ENCODE measurements at places on chromosomes 12 and 14.

GRCh38 chr12:111209811-111210210, 159.1 kb downstream of the PHETA1 start:
- no peak for DNase-seq

GRCh38 chr14:93788543-93789227, 400 bp upstream of the PRIMA1 start:
- no peak for DNase-seq

GRCh38 chr14:45038256-45038655, 45.7 kb upstream of the PRPF39 start:
- no peak for DNase-seq

GRCh38 chr12:126210026-126210425, 1144.8 kb downstream of the AACS start:
- no peak for DNase-seq

DNA sequence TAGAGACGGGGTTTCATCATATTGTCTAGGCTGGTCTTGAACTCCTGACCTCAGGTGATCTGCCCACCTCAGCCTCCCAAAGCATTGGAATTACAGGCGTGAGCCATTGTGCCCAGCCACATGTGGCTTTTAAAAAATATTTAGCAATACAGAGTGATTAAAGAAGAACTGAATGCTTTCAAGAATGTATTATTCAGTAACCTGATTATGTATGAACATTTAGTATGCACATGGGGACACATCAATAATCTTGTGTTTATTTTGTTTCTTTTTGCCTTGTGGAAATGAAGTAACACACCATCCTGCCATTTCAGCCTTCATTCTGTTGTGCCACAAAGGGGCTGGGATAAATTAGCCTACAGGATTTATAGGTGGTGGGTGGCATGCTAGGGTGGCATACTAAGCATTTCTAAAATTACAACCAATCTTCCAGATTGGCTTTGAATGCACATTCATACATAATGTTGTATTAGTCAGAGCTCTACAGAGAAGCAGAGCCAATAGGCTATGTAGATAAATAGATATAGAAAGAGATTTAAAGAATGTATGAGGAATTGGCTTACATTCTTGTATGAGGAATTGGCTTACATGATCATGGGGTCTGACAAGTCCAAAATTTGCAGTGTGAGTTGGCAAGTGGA, 25.5 kb upstream of the TXNRD1 start:
- no peak for DNase-seq

- no peak for DNase-seq
These were observed 325.6 kb downstream of the NUAK1 start for GRCh38 chr12:105813201-105813600.

DNA sequence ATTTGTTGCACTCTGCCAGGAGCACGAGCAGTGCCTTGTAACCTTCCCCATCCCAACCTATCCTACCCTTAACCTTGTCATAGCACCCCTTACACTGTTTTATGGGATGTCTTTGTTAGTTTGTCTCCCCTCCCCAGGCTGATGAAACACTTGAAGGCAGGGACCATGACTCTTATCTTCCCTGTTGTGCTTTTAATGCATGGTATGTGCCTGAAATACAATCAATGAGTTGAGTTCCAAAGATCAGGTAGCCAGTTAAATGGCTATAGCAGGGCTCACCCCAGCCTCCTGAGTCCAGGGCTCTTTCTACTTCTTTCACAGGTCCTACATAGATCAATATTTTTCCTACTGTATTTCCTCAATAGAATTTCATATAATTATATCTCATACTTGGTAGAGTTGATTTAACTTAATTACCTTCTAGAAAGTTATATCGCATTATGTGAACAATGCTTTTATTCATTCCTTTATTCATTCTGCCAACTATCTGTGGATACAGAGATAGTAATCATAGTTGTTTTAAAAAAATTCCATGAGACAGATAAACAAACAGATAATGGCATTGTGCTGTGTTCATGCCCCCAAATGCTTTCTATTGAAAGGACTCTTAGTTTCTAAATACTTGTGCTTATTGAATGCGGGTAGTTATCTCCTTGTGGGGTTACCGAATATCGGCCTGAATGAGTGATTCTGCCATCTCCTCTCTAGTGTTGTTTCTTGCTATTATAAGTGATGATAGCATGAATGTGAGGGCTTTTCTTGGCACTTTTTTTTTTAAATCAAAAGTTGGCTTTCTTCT, 347.4 kb downstream of the NPAS3 start:
- DNase-seq: no peak

- DNase-seq: no peak
These were observed 36.5 kb downstream of the GYS2 start for GRCh38 chr12:21568115-21568514.

GRCh38 chr14:81211844-81212243, 8.9 kb downstream of the GTF2A1 start:
- peak; percentile 30 for DNase-seq

DNA sequence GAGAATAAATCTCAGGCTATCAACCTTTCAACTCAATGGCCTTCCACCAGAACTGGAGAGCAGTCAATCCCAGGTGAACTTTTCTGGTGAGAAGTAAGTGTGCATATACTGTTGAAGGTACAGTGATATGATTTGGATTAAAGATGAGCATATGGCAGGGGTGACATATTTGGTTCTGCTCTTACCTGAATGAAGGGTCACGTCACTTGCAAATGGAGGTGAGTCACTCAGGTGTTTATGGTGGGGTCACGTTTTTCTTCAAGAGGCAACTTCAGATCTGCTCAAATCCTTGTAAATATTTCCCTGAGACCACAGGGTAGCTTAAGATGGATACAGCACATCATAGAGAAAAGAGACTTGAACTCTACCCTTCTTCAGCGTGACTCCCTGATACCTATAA, 143.2 kb downstream of the BRMS1L start:
- DNase-seq: no peak

DNA sequence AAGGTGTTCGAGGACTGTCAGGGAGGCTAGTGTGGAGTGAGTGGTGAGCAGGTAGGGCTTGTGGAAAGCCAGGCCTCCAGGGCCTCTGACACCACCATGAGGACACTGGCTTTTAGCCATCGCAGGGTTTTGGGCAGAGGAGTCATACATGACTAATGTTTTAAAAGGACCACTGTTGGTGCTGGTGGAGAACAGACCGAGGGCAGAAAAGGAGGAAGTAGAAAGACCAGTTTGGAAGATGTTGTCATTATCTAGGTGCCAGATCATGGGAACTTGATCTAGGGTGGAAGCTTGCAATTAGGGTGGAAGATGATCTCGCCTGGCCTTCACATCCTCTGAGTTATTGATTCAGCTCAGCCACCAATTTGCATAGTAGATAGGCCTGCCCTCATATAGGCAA, 144.2 kb downstream of the C12orf75 start:
- DNase-seq: no peak

DNA sequence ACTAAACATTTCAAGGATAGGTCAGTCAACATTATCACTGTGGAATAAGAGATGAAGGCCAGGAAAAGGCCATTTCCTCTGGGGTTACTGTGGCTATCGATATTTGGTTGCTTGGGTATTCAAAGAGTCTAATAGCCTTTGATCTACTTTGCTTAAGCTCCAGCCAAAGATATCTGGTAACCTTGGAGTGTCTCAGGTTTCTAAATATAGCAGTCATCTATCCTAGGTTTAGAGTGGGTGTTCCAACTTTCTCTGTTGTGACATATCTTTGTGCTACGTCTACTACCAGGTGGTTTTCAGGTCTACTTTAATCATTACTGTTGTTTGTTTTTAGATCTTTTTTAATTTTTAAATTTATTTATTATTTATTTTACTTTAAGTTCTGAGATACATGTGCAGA, 42.4 kb downstream of the RDH12 start:
- no peak for DNase-seq

DNA sequence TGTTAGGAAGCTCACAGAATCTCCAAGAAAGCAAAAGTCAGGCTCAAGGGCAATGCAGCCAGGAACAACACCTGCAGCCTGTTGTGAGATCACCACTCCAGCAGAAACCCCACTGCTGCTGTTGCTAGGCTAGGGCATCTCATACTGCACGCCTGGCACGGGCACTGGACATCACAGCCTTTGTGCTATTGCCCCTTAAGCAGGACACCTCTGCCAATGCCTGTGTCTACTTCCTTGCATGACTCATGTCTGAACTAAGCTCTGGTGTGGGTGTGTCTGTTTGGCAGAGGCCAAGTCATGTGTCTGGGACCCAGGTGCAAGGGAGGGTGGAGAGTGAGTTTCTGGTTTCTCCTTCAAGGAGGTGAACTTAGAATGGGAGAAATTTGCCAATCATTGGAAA, 10.0 kb upstream of the DDX47 start:
- peak; percentile 35 for DNase-seq

DNA sequence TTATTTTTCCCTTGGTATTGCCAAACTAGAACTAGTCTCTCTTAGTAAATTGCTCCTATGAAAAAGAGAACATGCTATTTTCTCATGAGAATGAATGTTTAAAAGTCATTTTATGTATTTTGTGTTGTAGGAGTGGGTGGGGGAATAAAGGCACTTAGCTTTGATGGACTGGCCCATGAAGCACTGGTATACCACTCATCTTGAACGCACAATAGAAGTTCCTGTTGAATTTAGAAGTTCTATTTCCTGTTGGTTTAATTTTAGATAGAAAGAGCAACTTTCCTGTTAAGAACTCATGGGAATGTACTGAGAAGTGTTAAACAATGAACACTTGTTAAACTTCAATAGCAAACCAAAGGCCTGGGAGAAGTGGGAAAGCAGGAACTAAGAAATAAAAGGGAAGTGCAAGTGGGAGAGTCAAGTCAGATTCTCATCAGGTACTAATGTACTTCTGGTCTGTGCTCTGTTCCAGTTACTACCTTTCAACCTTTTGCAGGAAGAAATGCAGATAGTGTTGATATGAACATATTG, 23.1 kb downstream of the TTC6 start:
- DNase-seq: no peak

- DNase-seq: no peak
These were observed 342.6 kb upstream of the CCDC196 start for GRCh38 chr14:66143387-66144112.

DNA sequence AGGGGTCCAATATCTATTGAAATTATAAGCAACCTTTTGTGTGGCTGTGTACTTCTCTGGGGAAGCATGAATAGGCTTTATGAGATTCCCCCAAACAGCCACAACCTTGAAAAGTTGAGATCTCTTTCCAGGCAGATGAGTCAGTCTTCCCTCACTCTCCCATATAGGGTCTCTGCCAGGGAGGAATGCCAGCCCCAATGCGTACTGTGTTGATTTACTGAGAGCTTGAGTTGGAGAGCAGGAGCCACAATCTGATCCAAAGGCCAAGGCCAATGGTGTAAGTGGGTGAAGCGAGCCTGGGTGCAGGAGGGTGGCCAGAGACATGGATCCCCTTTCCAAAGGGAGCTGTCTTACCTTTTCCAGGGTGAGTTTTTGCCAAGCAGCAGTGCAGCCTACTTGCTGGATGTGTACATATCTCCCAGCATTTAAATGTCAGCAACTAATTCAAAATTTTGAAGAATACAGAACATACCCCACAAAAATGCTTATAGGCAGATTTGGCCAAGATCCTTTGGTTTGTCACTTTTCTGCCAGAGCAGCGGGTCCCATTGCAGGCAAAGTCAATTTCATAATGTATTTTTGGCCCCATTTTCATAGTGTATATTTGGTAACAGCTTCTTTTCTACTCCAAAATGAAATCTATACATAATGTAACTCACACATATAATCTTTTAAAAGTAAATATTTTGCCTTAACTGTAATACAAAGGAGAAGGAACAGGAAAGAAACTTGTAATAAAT, 88.2 kb downstream of the TBC1D30 start:
- DNase-seq: no peak

GRCh38 chr14:64963611-64964010, 8.5 kb downstream of the RAB15 start:
- no peak for DNase-seq

DNA sequence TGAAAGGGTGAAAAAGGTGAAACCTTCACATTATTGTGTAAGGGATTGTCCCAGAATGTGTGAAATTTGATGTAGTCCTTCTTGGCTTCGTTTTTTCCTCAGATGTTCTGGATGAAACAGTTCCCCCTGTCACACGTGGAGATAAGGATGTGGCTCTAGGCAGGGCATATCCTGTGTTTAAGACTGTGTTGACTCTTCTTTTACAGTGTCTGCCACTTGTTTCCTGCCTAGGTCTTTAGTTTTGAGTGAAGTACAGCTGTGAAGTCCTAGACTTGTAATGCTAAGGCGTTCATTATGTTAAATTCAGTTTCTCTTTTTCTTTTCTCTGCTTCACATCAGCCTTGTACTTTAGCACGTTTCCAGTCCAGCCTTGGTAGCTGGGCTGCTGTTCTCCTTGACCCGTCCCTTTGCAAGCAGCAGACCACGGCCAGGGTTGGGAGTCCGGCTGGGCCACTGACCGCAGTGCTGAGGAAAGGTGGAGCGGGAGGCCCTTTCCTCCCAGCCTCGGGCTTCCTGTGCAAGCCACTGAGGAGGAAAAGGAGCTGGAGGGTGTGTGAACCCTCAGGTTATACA, 59.1 kb downstream of the RASSF3 start:
- DNase-seq: peak; percentile 23

DNA sequence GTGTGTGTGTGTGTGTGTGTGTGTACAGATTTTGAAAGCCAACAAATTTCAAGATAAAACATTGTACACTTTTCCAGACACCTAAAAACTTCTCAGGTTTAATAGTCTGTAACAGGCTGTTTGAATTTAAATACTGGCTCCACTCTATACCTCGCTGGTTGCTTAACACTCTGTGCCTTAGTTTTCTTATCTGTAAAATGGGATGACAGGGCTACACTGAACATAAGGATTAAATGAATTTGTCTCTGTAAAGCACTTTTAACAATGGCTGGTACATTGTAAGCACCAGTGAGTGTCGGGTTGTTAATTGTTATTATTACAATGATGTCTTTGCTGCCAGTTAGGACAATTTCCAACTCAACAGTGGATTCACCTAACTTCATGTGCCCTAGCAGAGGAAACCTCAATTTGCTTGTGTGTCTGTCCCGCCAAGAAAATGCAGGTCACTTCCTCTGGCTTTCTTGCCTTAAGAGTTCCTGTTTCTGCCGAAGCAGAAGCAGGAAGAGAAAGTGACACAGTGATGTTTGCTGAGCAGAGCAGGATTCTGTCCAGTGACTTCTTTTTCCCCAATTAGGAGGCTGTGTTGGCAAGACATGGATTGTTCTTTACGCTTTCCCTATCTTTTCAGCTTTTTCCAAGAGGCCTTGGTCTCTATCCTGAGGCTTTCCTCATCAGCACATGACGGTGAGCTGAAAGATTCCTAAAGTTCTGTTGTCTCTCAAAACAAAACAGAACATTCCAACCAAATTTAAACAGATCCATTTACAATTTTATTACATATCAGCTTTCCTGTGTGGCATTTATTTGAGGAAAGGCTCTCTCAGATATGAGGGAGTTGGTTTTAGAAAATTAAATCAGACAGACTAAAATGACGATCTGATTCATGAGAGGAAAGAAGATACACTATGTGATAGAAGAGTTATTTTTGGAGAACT, 154.1 kb upstream of the ATP2B1 start:
- DNase-seq: peak; percentile 29

- no peak for DNase-seq
These were observed 570.1 kb downstream of the FSCB start for GRCh38 chr14:43937001-43937400.

GRCh38 chr14:78836777-78837176, 666.6 kb downstream of the NRXN3 start:
- no peak for DNase-seq
